NCI-H460 (cell line): ENCODE measurements at places on chromosomes 1 and 21. TPM values are rescaled to one million over a fixed set of nuclear protein-coding genes. Genes with fewer than 3 reads are reported as not detected.
A peak's percentile ranks its signal among the peaks of the same experiment; 100 is the strongest.

GRCh38 chr1:25922056-25922970, 16.1 kb upstream of the STMN1 start:
- DNase-seq: no peak

DNA sequence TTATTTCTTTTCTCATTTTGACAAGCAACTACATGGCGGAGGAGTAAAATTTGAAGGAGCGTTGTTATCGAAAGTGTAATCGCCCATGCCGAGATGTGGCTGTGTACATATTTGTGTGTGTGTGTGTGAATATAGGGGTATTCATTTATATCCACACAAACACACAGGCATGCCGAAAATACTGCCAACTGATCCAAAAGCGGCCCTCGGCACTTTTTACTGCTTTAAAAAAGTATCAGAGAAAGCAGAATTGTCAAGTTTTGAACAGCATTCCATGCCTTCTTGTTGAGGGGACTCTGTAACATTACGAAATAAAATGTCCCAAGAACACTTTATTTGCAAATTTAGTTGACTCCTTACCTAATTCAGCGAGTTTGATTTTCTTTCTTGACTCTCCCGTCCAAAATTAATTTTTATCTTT, 1.1 kb downstream of the PBX1 start:
- no peak for DNase-seq

Gene CCDC181
- 0.17 TPM in 1 of 2 replicates, not detected in the other for total RNA-seq

GRCh38 chr21:45556645-45557615, 14.7 kb upstream of the SLC19A1 start:
- DNase-seq: no peak

Gene CLDN14
- not detected in 2 replicates for total RNA-seq

DNA sequence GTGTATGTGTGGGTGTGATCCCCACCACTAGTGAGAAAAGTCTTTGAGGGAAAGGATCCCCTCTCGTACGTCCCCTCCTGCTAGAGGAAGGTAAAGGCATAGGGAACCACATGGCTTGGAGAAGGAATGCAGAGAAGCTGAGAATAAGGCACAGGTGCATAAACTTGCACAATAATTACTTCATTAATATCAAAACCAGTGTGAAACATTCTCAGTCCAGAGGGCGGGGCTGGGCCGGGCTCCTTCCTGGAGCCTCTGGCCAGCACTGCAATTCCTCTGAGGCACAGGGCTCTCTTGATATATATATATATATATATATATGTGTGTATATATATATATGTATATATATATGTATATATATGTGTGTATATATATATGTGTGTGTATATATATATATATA, 162.6 kb downstream of the TSEN15 start:
- DNase-seq: no peak

Gene MPL
- total RNA-seq: not detected in 2 replicates

- DNase-seq: no peak
Observed at GRCh38 chr1:207071426-207071825, 17.2 kb upstream of the C4BPB start.

GRCh38 chr21:28705616-28706015, 287.1 kb downstream of the LTN1 start:
- no peak for DNase-seq

GRCh38 chr21:25887646-25888306, 153.0 kb downstream of the GABPA start:
- no peak for DNase-seq

Gene CRYAA
- not detected in 2 replicates for total RNA-seq

Gene KCNJ9
- total RNA-seq: not detected in 2 replicates

- no peak for DNase-seq
Observed at GRCh38 chr1:32480003-32480402, 15.1 kb downstream of the ZBTB8B start.

Gene SLAMF6
- total RNA-seq: not detected in 2 replicates

DNA sequence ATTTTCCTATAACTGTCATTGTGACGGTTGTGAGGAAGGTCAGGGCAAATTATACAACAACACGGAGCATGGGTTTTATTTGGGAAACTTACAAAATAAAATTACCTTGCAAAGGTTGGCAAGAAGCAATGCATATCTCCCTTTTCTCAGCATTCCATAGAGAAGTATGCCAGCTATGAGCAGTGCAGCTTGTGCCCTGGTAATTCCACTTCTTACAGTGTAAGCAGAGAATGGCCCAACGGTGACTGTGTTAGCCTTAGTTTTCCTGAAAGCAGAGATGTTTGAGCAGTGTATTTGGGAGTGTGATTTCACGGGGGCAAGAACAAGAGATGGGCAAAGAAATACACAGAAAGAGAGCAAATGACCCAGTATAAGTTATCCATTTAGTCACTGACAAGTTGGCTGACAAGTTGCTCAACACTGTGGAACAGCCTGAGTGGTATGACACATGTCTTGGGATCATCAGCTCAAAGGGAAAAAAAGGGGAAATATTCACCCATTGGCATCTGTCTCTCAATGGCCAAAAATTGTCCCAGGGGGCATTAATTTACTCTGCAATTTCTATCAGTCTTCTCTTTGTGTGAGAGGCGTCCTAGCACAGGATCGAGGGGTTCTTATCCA, 210.9 kb upstream of the NRIP1 start:
- DNase-seq: no peak

Gene SYCP1
- not detected in 2 replicates for total RNA-seq

- DNase-seq: no peak
Observed at GRCh38 chr1:178581351-178582303, 68.7 kb downstream of the TEX35 start.

DNA sequence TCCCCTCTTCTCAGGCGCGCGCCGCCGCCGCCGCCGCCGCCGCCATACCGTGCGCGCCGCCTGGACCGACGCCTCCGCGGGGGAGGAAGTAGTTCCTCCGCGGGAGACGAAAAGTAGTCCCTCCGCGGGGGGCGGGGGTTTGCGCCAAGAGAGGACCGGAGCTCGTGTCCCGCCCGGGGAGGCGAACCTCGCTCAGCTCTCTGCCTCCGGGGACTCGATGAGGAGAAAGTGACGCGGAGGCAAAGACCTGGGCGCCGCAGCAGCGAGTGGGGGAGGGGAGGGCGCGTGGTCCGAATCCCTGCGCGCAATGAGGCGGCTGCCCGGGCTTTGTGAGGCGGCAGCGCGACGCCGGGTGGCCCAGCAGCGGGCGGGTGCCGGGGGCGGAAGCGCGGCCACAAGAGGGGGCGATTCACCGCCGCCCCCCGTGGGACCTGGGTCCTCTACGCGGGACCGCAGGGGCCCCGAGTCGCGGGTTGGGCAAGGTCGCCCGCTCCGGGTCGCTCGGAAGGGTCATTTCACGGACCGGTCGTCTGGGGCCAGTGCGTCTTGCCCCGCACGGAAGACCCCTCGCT, at the start of gene BRWD1:
BRWD1 (minus strand) TSS at position 62 of the 572 bp plus-strand sequence. CDS start 141 bp downstream, outside the sequence.
- DNase-seq: peak; percentile 54

Gene KRTAP10-8
- total RNA-seq: not detected in 2 replicates

GRCh38 chr1:16727190-16728111, 12.9 kb upstream of the RNU1-4 start:
- DNase-seq: peak; percentile 52

- DNase-seq: no peak
Observed at GRCh38 chr1:219931033-219931432, 2.7 kb upstream of the SLC30A10 start.

DNA sequence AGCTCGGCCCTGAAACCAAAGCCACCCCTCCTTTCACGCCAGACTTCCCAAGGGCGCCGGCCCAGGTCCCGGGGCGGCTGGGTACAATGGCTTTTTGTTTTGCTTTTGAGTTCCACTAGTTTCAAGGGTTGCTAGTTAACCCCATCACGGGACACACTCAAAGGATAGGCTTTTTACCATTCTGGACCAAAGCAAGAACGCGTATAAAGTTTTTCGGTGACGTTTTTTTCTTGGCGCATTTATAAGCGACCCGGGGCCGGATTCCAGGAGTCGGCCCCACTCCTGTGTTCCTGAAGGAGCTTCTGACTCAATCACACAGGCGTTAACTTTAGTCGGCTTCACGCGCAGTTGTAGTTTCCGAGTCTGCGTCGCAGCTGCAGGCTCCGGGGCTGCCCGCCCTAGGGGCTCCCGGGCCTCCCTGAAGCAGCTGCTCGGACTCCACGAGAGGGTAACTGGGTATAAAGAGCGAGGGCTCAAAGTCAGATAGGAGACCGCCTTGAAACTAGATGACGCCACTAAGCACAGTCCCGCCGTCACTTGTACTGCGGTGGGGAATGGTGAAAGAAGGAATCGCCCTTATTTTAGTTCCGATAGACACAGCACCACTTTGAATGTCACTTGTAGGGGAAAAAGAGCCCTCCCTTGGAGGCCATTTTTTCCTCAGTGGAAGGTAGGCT, 707 bp upstream of the KLHL21 start:
- no peak for DNase-seq

DNA sequence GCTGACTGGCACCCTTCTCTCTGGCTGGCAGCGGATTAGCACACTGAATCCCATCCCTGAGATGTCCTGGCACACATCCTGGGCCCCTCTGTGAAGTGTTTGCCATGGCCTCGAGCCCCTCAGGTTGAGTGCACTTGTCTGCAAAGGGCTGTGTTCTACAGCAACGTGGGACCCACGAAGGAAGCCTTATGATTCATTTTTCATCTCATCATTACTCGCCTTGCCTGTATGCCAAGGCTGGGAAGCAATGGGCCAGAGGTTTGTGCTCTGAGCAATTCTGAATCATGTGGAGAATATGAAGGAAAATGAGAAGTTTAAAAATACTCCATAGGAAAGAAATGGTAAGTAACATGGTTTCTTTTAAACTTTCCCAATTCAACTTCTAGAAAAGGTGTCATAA, 124.8 kb upstream of the LMO4 start:
- DNase-seq: no peak

DNA sequence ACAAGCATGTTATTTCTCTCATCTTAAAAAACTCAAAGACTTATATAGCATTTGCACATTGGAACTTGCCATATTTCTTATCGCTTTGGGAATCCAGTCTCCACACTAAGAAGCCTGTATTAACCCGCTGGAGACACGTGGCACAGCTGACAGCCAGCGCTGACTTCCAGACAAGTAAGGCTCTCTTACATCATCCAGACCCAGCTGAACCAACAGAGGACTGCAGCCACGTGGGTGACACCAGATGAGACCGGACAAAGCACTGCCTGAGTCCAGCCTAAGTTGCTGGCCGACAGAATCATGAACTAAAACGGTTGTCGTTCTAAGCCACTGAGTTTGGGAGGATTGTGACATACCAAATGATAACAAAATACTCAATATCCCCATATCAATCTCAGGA, 6.3 kb upstream of the CD247 start:
- no peak for DNase-seq

DNA sequence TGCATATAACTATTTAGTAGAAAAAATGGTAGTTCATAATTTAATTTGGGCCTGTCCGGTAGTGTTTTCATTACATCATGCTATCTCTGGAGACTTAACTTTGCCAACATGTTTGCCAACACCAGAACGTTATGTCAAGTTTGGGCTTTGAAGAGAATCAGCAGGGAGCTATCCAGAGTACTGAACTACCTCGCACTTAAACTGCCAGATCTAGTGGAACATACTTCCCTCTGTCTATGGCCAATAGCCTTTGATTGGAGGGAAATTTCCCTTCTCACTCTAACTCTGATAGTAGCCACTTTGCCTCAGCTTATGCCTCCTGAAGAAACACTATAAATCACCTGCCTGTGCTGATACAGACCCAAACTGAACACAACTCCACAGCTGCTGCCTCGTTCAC, 10.0 kb downstream of the LRRC53 start:
- DNase-seq: peak; percentile 33

- no peak for DNase-seq
Observed at GRCh38 chr1:67537667-67538018, 107.4 kb upstream of the SERBP1 start.

Gene SPRR4
- not detected in 2 replicates for total RNA-seq

Gene FCGR3A
- total RNA-seq: not detected in 2 replicates

DNA sequence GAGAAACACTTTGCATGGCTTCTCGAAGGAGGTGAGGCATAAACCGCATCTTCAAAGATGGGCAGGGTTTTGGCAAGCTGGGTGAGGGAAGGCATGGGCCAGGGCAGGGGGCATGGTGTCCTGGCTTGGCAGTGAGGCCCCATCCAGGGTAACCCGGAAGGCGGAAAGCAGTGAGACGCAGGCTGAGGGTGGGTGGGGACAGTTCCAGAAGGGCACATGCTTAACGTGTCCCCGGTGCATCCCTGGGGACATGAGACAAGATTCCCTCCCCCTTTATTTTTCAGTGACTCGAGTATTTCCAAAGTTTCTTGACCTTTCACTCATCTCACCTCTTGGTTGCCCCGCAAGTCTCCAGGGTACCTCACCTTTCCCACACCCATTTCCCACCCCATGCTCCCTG, 122.8 kb upstream of the SLC25A33 start:
- no peak for DNase-seq

GRCh38 chr1:55822891-55823290, 607.7 kb upstream of the USP24 start:
- DNase-seq: no peak

GRCh38 chr1:160406131-160406968, 6.0 kb downstream of the VANGL2 start:
- DNase-seq: no peak

GRCh38 chr1:211490821-211491415, 1.0 kb downstream of the RD3 start:
- no peak for DNase-seq

DNA sequence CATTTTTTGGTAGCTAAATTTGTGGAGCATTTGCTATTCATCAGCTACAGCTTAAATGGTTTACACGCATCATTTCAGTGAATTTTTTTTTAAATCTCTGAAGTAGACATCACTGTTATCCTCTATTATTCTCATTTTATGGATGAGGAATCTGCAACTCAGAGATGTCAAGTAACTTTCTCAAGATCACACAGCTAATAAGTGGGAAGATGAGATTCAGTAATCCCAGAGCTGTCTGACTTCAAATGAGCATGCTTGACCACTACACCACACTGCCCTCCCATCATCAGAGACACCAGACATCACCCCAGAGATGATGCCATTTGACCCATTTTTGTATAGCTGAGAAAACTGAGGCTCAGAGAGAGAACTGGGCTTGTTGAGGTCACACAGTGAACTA, 116.4 kb downstream of the RRAGC start:
- DNase-seq: no peak

DNA sequence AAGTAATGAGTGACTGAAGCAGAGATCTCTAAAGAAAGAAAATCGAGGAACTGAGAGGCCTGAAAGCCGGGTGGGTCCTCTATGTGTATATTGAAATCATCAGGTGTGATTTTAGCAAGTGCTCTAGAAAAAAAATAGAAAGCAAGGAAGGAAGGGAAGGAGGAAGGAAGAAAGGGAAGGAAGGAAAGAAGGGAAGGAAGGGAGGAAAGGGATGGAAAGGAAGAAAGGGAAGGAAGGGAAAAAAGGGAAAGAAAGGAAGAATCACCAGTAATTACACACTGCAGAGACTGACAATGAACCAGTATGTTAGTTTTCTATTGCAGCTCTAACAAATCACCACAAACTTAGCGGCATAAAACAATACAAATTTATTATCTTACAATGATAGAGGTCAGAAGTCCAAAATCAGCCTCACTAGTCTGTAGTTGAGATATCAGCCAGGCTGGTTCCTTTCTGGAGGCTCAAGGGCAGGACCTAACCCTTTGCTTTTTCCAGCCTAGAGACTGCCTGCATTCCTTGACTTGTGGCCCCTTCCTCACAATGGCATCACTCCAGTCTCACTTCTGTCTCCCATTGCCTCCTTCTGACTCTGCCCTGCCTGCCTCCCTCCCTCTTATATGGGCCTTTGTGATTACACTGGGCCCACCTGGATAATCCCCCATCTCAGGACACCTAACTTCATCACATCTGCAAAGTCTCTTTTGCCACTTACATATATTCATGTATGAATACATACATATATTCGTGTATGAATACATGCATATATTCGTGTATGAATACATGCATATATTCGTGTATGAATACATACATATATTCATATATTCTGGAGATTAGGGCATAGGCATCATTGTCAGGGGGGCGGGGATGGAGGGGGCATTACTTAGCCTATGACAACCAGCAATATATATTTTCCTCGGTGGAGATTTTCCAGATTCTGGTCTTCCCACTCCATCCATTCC, 47.5 kb upstream of the CDC42BPA start:
- no peak for DNase-seq
